ENCODE measurements at places on chromosomes 11 and 22.

DNA sequence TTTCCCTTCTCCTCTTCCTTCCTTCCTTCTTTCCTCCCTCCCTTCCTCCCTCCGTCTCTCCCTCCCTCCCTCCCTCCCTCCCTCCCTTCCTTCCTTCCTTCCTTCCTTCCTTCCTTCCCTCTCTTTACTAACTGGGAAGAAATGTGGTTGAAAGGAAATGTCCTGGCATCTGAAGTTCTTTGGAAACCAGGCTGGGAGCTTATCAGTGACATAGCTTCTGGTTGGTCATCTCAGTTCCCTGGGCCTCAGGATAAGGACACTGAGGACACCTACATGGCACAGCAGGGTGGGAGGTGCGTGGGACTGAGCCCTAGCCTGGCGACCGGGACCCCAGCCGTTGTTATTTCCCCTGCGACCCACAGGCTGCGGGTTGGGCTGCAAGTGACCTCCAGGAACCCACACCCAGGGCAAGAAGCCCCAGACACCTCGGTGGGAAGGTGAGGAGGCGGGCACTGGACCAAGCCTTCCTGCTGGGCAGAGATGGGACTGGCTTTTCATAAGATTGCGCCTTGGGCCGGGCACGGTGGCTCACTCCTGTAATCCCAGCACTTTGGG lies 1486.5 kb downstream of the TBC1D22A start:
- no peak for DNase-seq

GRCh38 chr22:49828599-49828965 lies 909 bp upstream of the BRD1 start:
- DNase-seq, result no peak

DNA sequence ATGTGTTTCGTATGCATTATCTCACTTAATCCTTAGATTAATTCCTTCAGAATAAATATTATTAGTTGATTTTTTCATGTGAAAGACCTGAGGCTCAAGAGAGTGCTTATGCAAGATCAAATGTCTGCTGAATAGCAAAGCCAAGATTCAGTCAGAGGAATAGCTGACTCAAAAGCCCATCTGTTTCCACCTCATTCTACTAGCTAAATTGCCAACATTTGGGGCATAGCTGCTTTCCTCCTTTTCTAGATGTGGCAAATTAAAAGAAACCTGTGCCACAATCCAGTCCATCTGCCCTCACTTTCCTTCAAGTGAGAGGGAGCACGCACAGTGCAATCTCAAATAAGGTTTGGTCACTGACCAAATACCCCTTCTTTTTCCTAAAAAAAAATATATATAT lies 121.1 kb downstream of the PAX6 start:
- no peak for DNase-seq

DNA sequence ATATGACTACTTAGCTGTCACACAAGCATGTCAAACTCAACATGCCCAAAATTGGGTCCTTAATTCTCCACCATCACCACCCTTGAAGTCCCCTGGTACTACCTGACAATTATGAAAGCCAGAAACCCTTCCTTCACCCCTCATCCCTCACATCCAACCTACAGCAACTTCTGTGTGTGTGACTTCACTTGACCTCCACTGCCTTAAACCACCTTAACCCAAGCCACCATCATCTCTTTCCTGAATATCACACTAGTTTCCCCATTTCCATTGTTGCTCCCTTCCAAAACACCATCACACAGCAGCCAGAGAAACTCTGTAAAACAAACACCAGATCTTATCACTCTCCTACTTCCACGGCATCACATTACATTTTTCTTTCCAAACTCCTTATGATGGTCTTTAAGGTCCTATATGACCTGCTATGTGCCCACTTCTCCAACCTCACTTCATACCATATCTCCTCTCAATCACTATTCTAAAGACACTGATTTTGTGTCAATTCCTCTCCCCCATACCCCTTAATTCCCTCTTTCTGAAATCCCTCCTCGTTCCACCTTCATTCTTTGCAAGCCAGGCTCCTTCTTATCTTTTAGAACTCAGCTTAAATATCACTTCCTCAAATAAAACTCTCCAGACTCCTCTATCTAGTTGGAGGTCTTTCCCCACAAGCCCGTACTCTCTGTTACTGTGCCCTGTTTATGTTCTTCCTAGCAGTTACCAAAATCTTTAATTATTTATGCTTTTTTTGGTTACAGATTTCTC lies 124.9 kb downstream of the RBFOX2 start:
- no peak for DNase-seq

- no peak for DNase-seq
Observed at GRCh38 chr11:83715927-83716535, 429.9 kb upstream of the CCDC90B start.
